ENCODE measurements at places on chromosomes 7 and 10.

GRCh38 chr10:132497861-132498561, 39.6 kb upstream of the INPP5A start:
- no peak for DNase-seq

DNA sequence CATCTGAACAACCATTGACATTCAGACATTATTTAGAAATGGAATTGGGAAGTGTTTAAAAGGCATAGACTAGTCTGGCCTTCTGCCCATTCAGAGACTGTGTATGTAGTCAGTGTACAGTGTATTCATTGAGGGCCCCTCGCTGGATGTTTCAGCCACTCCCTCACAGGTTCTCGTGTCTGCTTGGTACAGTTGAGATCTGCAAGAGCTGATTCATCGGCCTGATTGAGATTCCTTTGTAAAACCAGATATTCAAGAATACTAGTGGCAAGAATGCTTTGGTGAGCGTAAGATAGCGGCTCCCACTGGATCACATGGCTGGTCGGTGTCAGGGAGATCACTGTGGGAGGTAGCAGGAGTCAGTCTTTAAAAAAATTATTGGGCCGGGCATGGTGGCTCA, 119.5 kb downstream of the TCF7L2 start:
- no peak for DNase-seq

DNA sequence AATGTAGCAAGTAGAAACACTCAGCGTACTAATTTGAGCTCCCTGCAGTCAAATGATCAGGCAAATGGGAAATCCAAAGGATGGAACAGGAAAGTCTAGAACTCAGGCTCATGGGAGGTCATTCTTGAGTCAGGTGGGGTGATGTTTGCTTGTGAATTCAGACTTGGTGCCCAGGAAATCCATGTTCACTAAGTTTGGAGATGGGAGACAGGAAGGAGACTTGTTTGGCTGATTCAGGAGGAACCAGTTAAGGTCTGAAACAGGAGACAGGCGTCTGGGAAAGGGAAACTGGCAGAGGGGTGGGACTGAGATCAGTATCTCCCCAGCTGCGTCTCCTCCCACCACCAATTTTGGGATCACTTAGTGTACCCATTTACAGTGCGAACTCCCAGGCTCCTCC, 38.4 kb upstream of the ZNF438 start:
- no peak for DNase-seq

- no peak for DNase-seq
These were observed 68.4 kb upstream of the ITGB1 start for GRCh38 chr10:33026422-33026821.

GRCh38 chr10:48452879-48453412, 146.5 kb downstream of the MAPK8 start:
- DNase-seq: no peak

DNA sequence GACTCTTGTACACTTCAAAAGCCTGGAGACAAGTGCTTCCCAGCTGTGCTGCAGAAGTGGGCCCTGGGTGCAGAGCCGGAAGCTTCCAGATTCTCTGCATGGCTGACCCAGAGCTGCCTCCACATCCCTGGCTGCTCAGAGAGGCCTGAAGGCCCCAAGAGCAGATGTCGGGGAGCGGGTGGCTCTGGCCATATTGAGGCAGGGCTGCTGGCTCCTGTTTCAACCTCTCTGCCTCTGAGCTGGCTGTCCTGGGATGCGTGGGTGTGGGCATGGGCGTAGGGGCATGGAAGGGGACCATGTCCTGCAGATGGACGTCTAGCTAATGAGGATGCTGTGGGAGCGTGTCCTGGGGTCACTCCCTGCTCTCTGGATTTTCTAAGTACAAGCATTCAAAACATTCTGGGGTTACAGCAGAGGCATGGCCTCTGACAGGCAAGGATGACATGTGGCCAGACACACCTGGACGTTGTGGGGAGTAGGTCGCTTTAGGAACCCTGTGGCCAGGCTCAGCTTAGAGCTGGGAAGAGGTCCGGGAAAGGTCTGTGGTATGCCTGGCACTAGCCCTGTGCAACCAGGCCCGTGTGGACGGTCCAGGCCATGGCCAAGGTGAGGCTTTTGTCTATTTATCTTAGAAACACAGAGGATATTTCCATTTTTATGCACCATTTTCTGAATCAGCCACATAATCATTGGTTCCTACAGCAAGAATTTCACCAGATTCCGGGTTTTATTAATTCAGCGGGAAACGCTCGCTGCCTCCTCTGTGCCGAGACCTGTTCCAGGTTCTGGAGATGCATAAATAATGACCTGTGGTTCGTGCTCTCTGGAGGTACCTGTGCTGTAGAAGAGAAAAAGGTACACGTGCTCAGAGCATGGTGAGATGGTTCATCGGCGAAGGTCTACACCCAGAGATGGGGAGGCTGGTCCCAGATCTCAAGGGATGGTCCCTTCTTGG, 361.1 kb downstream of the GLRX3 start:
- DNase-seq: no peak

GRCh38 chr7:630111-630511, 96.4 kb upstream of the DNAAF5 start:
- no peak for DNase-seq

- DNase-seq: no peak
These were observed 9.1 kb upstream of the ZNF316 start for GRCh38 chr7:6628045-6628444.

GRCh38 chr10:100705139-100705538, 40.2 kb upstream of the PAX2 start:
- no peak for DNase-seq

Data from stimulated activated CD8-positive, alpha-beta memory T cell treated with anti-CD3 and anti-CD28 coated beads, Interleukin-7, amount 100 ng/mL, for 1 hour (primary cell).